ENCODE measurements at places on chromosomes 6 and 20.

DNA sequence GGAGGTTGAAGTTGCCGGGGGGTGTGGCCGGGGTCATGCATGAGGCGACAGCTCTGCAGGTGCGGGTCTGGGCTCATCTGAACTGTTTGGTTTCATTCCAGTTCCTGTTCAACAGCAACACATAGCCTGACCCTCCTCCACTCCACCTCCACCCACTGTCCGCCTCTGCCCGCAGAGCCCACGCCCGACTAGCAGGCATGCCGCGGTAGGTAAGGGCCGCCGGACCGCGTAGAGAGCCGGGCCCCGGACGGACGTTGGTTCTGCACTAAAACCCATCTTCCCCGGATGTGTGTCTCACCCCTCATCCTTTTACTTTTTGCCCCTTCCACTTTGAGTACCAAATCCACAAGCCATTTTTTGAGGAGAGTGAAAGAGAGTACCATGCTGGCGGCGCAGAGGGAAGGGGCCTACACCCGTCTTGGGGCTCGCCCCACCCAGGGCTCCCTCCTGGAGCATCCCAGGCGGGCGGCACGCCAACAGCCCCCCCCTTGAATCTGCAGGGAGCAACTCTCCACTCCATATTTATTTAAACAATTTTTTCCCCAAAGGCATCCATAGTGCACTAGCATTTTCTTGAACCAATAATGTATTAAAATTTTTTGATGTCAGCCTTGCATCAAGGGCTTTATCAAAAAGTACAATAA is 72.5 kb downstream of the PTPN1 start:
- no peak for DNase-seq

DNA sequence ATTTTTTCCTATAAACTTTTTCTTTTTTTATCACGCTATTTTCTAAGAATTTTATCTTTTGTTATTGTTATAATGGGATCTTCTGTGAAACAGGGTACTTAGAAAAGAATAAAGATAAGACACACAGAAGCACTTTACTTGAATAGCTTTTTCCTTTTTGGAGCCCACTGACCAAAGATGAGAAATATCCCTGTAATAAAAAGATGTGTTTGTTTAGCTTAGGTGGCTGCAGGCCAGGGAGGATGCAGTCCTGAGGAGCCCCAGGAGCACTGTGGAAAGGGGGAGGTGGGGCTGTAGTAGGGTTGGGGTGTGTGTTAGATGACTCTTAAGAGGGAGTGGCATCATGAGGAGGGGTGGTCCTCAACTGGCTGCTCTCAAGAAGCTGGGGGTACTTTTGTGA is 128.6 kb downstream of the ARID1B start:
- DNase-seq = no peak

DNA sequence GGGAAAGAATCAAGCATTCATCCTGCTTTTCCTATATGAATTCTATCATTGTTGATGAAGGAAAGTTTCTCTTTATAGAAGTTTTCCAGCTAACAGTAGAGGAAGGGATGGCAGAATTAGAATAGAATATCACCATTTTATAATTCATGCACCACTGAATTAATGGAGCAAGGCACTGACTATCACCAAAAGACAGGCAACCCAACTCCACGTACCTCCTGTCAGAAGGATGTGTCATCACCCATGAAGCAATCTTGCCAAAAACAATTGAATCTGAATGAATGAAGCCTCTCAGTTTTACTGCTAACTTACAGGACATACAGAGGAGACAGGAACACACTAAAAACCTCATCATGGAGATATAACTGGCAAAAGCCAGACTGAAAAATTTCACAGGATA is 122.4 kb downstream of the NFATC2 start:
- no peak for DNase-seq

- DNase-seq = no peak
Measured at GRCh38 chr6:141464490-141464889, 668.2 kb upstream of the GJE1 start.

DNA sequence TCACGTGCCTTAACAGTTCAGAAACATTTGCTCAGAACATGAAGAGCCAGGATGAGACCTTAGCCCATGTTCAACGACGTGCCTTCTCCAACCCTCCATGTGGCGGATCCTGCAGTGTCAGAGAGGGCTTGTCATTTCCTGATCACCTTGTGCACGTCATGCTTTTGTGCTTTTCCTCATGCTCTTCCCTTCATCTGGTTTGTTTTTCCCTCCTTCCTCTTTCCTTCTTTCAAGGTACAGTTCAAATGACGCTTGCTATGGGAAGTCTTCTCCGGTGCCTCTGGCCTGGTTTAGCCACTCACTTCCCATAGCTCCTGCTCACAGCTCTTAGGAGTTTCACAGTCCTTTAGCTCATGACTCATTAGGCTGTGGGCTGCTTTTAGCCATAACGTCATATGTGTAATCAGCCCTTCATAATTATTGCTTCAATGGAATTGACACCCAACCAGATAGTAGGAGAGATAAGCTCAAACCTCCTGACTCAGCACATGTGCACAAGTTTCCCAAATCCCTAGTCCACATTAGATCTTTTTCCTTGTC is 102.7 kb upstream of the CNKSR3 start:
- DNase-seq = no peak

DNA sequence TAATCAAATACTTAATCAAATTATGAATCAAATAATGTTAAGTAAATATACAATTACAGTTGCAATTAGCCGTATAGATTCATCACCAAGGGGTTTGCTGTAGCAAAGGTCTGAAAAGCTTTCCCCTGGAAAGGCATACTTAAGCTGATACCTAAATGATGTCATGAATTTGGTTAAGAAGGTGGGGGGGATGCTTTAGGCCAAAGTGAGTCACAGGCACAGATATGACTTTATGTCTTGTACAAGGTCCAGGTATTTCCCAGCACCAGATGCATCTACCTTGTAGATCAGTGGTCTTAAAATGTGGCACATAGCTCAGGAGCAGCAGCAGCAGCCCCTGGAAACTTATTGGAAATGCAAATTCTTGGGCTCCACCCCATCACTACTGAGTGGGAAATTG is 557.3 kb upstream of the CDH4 start:
- DNase-seq = no peak

DNA sequence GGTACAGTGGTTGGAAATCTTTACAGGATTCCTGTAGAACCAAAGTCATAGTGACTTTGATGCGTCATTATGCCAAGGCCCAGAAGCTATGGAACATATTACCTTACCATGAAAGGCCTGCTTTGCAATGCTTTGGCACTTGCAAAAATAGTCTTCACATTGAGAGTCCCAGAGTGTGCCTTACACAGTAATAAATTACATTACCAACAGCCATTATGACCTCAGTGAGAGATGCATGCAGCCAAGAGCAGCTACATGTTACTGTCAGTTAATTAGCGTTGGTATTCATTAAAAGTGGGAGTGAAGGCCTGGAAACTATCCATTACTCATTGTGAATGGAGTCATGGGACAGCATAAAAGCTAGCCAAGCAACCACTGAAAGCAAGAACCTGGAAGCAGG is 39.2 kb upstream of the HDDC2 start:
- DNase-seq = no peak

DNA sequence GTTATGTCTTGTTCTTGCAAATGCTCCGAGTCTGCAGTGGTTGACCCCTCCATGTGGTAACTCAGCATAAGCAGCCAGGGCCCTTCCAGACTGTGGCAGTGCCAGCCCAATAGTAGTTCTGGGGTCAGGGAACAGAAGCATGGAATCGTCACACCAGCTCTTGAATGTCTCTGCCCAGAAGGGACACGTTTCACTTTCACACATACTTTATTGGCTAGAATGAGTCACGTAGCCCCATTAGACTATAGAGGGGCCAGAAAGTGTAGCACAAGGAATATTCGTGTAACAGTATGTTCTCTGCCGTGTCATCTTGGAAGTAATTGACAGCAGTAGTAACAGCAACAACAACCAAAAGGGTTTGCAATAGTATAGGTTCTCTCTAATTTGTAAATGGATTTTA is 254.7 kb downstream of the FARS2 start:
- DNase-seq = no peak

DNA sequence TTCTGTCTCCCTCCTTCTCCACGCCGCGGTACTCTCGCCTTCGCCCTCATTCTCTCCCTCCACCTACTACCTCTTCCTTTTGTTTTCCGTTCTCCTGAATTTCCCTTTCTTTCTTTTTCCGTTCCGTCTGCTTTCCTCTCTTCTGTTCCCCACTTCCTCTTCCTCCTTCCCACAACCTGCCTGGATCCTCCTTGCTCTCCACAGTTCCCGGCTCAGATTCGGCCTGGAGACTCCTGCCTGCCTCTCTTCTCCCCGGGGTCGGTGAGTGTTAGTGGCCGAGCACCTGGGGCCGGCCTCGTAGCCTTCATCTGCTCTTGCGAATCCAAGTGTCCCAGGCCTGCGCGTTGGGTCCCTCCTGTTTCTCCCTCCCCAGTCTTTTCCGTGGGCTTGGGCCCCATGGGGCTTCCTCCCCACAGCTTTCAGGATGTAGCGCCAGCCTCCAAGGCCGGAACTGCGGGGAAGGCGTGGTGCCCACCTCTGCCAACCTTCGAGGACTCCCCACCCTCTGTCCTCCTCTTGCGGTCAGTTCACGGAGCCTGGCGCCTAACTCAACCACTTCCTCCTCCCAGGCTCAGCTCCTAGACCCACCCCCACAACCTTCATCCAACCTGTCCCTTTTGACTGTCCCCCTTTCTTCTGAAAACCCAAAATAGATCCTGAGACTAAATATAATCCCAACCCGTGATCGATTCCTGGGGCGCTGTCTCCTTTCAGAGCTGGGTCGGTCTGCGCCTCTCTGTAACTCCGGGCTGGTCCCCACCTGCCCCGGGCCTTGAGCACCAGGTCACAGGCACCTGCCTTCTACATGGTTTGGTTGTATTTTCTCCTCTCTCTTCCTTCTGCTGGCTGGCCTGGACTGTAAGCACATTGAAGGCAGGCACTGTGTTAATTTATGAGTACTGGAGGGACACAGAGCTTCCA is 6.8 kb downstream of the NRN1 start:
- no peak for DNase-seq

GRCh38 chr6:121506761-121507754 is 71.6 kb downstream of the GJA1 start:
- no peak for DNase-seq

DNA sequence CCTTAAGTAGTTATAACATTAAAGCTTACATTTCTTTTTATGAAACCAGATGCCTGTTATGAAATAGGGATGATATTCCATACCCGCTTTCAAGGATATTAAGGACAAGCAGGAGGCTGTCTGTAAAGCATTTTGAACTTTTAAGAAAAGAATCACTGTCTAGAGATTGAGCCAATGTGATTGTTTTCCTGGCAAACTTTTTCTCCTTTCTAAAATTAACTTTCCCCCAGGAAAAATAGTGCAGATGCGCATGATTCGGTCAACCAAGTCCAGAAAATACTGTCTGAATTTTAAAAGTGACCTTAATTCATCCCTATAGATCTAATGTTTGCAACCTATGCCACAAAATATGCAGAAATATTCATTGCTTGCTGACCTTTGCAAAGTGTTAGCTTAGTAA is 15.1 kb upstream of the DEK start:
- no peak for DNase-seq

DNA sequence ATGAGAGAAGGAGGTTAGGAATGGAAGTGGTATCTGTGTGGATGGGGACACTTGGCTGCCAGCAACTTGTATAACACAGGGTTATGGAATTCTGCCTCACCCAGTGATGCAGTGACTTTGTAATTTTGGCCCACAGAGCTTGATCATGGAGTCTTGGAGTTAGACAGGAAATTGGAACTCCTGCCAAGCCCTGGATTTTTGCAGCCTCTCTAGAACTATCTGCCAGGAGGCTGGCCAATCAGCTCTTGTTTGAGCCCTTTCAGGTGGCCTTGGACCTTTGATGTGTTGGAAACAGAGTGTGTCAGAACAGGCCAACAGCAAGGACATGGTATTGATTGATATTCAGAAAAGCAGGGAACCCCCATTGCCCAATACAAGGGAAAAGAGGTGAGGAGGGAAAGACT is 157.7 kb upstream of the GGTLC1 start:
- no peak for DNase-seq

DNA sequence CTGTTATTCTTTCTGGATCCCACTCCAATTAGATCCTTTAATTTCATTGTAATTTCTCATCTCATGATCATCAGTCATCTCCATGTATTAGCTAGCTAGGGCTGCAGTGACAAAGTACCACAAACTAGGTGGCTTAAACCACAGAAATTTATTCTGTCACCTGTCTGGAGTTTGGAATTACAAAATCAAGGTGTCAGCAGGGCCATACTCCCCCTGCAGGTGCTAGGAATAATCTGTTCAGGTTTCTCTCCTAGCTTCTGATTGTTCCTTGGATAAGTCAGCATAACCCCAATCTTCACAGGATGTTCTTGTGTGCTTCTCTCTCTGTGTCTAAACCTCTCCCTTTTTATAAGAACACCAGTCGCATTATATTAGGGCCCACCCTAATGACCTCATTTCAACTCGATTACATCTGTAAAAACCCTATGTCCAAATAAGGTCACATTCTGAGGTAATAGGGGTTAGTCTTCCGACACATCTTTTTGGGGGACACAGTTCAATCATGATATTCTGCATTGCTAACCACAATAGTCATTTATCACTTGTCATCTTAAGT is 40.5 kb downstream of the BEND6 start:
- no peak for DNase-seq

- no peak for DNase-seq
Measured at GRCh38 chr6:29791162-29791561, 36.5 kb upstream of the HLA-G start.

DNA sequence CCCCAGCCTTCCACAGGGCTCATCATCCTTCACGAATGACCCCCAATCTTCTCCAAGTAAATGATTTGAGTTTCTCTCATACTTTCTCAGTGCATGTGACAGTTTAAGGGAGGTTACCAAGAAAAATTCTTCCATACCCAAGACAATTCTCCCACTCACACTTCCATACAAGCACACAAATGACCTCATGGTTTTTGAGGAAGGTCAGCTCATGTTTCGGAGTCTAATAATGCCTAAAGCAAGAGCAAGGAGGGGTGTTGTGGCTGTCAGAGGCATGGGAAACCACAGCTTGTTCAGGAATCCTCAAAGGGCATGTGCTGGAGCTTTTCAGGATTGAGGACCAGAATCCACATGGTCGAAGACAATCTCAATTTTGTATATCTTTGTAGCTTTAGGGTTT is 279.0 kb downstream of the MAFB start:
- DNase-seq = no peak

DNA sequence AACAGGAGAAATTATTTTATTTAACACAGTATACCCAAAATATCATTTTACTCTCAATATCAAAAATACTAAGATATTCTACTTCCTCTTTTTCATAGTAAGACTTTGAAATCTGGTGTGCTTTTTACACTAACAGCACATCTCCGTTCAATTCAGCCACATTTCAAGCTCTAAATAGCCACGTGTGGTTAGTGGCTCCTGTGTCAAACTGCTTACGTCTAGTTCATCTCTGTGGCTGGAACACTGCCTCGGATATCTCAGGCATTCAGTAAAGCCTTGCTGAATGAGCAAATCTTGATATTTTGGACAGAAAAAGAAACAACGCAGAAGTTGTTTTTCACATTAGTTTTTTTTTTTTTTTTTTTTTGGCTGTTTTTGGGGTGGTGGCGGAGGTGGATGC is 136.1 kb downstream of the EYA4 start:
- DNase-seq = no peak

- no peak for DNase-seq
Measured at GRCh38 chr6:112018619-112019416, 35.1 kb upstream of the CCN6 start.

- DNase-seq = no peak
Measured at GRCh38 chr6:70241991-70242420, 60.9 kb downstream of the COL9A1 start.
